ENCODE measurements at places on chromosomes 7 and 10. TPM values are rescaled to one million over a fixed set of nuclear protein-coding genes. Genes with fewer than 3 reads are reported as not detected.

DNA sequence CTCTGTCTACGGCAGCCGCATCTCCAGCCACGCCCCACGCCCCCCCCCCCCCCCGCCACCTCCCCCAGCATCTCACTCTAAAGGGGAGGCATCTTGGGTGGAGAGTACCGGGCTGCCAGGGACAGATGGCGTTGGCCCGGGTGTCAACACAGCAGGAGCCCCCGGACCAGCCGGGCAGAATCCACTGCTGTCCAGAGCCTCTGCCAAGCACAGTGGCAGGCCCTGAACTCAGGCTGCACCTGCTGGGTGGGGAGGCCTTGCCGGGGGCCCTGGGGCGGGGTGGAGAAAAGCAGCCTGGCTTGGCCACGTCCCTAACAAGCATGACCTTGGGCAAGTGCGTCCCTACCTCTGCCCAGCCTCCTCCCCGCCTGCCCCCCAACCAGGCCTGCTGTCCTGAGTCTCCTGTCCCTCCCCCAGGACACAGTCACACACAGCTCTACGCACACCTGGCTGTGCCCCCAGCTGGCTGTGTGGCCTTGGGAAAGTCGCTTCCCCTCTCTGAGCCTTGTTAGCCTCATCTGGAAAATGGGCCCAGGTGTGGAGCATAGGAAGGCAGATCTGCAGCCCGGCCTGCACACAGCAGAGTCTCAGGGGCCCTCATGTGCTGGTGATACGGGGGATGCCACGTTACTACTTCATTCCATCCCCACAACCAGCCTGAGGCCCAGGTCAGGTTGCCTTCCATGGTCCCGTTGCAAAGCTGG lies 45.2 kb downstream of the MICALL2 start:
- DNase-seq = no peak

DNA sequence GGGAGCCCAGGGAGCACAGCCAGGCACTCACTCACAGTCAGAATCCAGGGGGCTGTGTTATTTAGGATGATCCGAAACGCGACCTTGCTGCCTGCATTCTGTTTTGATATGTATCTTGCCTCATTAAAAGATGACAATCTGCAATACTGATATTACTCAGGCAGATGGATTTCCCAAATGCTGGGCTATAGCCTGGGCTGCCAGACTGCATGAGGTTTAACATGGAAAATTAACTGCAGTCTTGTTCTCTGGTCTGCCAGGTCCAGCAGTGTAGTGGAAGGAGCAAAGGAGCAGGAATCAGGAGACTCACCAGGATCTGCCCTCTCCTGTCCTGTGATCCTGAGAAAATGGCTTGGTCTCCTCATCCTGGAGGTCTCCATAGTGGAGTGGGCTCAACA lies 258.1 kb downstream of the PAXIP1 start:
- no peak for DNase-seq

The GIMAP2 gene
- 9.2 TPM for total RNA-seq

The MBLAC1 gene
- 5.8 TPM for total RNA-seq

GRCh38 chr7:53426145-53426750 lies 390.8 kb downstream of the POM121L12 start:
- DNase-seq = no peak

The PURB gene
- 40.2 TPM for total RNA-seq

- DNase-seq = no peak
Observed at GRCh38 chr10:69254877-69255276, 23.4 kb upstream of the HK1 start.

The CYP3A5 gene
- 2.2 TPM for total RNA-seq

DNA sequence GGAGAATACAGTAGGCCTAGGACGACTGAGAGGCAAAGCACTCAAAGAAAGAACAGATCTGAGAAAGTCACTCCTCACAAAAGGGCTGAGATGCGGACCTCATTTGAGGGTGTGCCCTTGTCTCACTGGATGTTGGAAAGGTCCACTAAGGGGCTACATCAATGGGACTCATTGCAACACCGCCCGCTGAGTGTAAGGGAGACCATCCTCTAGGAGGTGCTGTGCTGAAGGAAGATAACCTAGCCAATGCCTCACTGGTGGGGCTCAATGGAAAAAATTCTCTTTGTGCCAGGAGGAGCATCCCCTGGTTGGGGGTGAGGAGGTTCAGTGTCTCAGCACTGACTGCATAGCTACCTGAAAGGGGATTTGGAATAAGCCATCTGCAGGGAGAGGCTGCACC lies 758.7 kb upstream of the CELF2 start:
- no peak for DNase-seq

GRCh38 chr7:31371621-31372020 lies 31.1 kb upstream of the NEUROD6 start:
- DNase-seq = no peak

- no peak for DNase-seq
Observed at GRCh38 chr10:122375679-122376160, 1.2 kb downstream of the PLEKHA1 start.

DNA sequence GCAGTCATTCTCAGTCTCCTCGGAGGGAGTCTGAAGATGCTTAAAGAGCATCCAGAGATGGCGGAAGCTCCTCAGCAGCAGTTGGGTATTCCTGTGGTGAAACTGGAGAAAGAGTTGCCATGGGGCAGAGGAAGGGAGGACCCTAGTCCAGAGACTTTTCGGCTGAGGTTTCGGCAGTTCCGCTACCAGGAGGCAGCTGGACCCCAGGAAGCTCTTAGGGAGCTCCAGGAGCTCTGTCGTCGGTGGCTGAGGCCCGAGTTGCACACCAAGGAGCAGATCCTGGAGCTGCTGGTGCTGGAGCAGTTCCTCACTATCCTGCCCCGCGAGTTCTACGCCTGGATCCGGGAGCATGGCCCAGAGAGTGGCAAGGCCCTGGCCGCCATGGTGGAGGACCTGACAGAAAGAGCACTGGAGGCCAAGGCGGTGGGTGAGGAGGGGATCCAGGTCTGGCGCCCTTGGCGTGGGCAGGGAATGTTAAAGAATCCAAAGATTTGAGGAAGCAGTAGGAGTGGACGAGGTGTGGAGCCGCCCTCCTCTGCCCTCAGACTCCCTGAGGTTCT lies 2.9 kb downstream of the ZSCAN25 start:
- no peak for DNase-seq

DNA sequence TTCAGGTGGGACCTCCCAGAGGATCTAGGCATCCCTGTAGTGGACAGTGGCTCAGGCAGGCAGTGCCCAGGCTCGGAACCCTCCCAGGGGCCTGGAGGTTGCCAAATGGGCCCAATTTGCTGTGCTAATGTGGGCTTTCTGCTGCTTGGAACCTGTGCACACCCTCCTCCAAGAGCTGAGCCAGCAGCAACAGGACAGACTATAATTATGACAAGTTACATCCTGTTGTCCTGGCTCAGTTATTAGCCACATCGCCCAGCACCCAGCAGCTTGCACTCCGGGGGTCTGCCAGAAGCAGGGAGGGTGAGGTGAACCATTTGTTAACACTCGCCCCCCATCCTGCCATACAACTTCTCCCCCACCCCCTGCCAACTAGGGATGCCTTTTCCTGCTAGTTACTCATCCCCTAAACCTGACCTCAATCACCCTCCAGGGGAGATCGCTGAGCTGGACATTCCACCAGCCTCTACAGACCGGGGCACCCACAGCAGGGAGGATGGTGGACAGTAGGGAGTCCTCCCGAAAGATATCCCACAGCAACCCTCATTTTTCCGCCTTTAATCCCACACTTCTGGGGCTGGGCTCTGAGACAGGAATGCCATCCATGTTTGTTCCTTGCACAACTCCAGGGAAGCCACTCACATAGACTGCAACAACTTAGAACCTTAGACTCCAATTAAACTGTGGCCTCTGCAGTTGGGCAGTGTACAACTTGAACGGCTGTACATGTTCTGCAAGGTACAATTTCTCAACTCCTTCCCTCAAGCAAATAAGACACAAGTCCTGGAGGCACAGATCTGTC lies 7.9 kb upstream of the MYL10 start:
- no peak for DNase-seq

The ZNF467 gene
- total RNA-seq = 9.4 TPM

The BMPER gene
- 1.1 TPM for total RNA-seq

The ABCC2 gene
- total RNA-seq = 1.2 TPM

- DNase-seq = no peak
Observed at GRCh38 chr7:7908622-7909145, 59.9 kb upstream of the GLCCI1 start.

DNA sequence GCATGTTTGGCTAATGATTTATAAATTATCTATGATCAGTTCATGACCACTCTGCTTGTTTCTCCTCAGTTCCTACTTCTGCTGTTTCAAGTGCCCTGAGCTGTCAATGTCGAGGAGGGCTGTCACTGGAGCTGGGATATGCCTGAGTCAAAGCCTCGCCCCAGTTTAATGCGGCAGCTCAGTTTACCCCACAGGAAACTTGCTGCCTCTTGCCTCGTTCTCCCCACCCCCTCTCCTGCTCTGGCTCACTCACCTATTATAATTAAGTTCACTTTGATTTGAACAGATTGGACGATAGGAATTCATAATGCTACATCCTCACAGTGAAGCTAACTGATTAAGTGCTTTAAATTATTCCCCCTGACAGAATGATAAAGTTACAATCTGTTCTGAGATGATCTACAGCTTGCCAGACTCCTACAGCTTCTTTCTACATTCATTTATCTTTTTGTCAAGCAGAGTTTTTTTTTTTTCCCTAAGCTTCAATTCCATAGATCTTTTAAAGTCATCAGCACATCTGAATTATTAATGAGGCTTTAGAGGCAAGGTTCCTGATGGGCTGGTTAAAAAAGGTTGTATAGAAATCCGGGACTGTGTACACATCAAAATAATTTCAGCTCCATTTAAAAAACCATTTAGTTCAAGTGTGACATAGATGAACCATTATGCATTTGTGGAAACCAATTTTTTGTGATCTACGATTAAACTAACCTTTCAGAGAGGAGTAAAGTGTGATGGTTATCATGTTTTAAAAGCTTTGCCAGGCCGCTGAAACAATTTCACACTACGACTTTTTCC lies 758.3 kb downstream of the KCNMA1 start:
- DNase-seq = no peak

- DNase-seq = no peak
Observed at GRCh38 chr7:121516821-121517220, 120.7 kb upstream of the FAM3C start.

The C10orf105 gene
- total RNA-seq = not detected

- DNase-seq = no peak
Observed at GRCh38 chr7:143436325-143436946, 6.8 kb upstream of the TAS2R60 start.

- DNase-seq = no peak
Observed at GRCh38 chr7:66250711-66251110, 45.6 kb downstream of the TPST1 start.

The BTBD16 gene
- total RNA-seq = not detected

DNA sequence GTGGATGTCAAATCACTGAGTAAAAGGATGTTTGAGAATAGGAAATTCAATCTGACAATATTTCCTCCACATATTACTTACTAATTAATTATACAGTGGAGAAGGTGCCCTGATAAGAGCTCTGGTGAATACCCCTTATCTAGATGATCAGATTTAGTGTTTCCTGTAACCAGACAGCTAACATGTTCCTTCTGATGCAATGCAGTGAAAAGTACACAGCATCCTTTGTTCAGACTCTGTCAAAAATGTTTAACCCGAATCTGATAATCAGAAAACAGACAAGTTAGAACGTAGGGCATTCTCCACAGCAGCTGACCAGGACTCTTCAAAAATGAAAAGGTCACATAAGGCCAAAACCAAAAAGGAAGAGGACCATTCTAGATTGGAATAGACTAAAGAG lies 46.2 kb downstream of the WDR11 start:
- DNase-seq = no peak

DNA sequence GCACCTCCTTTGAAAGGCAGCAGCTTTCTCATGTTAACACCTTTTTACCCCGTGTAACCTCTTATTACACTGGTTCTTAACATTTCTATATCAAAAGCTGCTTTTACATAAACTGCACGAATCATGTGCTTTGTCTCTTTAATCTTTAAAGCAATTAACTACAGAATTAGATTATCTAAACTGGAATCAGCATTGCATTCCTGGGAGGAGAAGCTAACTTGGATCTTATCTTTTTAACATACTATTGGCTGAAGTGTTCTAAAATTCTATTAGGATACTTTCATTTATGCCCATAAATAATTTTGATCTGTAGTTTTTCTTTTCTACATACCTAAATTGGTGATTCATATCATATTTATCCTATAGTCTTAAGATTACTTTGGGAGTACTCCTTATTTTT lies 428.4 kb upstream of the IGFBP3 start:
- no peak for DNase-seq

DNA sequence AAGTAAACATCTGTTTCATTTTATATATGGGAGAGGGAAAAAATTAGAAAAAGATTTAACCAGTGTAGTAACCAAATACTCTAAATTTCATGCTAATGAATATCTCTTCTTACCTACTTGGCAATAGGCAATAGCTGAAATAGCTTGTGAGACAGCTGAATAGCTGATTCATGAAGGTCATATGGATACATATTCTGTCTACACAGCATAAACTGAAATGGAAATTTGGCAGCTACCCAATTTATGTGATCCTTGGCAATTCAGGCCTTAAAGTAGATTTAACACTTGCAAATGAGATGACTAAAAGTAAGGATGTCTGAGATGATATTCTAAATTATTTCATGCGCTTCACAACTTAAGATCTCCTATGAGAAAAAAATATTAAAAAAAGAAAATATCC lies 261.2 kb upstream of the SEMA3A start:
- no peak for DNase-seq

The TMEM273 gene
- total RNA-seq = 8.0 TPM

DNA sequence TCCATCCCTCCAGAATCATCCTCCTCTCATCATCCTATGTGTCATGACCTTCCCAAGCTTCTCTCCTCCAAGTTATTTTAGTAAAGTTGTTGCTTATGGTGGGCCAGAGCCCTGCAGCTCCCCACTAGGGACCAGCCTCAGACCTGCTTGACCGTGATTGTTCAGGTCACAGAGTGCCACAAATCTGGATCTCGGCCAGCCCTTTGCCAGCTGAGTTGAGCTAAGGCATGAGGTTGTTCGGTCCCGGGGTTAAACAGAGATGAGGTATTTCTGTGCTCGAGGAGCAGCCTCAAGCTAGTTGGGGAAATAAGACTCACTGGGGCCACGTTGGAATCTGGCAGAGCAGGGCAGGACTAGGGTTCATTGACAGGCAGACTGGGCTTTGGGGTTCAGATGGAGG lies 66.3 kb upstream of the PPIF start:
- DNase-seq = no peak

The FMC1 gene
- total RNA-seq = 16.6 TPM

GRCh38 chr7:27147199-27148030 lies at the start of gene HOXA6:
Gene HOXA6 (minus strand): TSS chr7:27147774. CDS start chr7:27147749, 25 bp downstream.
- peak; percentile 89 for DNase-seq

GRCh38 chr10:77893386-77893785 lies 33.2 kb downstream of the DLG5 start:
- DNase-seq = no peak

DNA sequence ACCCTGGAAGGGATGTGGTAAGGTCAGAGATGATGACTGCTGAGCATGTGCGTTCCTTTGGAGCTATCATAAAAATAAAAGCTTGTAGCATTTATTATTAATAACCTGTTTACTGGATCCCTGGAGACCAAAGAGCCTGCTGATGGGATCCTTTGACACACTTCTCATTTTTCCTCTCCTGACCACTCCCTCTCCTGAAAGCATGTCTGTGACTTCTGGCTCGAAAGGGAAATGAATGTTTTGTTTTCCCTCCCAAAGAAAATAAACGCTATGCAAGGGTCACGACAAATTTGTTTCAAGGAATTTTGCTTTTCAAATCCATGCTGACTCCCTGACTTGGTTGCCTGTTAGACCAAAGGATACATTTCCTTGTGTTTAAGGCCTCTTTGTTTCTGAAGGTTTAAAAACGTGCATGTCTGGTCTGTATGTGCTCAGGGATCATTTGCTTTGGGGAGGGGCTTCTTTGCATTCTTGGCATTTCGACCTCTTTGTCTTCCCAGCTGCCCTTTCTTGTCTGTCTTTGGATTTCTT lies 185.1 kb upstream of the AGK start:
- no peak for DNase-seq
